Activated CD8-positive, alpha-beta memory T cell treated with anti-CD3 and anti-CD28 coated beads for 1 hour (primary cell): ENCODE measurements at places on chromosomes 11 and 22.

- peak; percentile 69 for DNase-seq
These were observed at the start of gene GSTP1 for GRCh38 chr11:67583247-67584204. Gene GSTP1, plus strand, starts transcription at chr11:67583812. Its CDS starts 32 bp downstream, at chr11:67583844.

GRCh38 chr11:76513654-76514034 lies 68.8 kb downstream of the EMSY start:
- DNase-seq: no peak

DNA sequence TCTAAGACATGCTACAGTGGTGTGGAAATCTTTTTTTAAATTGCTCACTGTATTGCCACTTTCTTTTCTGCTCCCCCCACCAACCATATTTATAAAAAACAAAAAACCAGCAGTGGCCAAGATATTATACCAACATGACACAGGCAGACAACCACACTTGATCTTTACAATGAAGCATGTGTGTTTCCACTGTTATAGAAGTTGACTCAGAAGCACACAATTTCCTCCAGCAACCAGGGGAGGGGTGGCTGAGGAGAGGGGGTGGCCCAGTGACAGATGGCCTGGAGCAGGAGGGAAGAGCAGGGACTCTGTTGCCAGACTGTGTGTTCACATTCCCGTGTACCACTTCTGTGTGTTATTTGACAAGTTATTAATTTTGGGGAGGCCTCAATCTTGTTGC lies 14.8 kb downstream of the CD59 start:
- no peak for DNase-seq

DNA sequence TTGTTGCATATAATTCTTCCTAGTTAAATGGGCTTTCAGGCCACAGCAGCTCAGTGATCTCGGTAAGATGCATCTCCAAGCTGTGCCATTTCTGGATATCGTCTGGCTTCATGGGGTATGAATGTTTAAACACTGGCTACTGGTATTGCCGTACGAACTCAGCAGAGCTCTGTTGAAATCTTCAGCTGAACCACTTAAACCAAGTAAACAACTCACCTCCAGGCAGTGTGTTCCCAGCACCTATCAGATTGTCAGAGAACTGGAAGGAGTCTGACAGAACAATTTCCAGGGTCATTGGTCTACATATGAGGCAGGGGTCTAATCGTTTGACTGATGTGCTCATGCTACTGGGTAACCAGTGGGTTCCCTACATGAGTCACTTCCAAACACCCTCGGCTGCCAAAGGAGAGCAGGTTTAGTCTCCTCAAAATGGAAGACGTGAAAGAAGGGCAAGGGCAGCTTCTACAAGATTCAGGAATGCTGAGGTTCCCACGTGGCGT lies 93.2 kb upstream of the BMAL1 start:
- no peak for DNase-seq

DNA sequence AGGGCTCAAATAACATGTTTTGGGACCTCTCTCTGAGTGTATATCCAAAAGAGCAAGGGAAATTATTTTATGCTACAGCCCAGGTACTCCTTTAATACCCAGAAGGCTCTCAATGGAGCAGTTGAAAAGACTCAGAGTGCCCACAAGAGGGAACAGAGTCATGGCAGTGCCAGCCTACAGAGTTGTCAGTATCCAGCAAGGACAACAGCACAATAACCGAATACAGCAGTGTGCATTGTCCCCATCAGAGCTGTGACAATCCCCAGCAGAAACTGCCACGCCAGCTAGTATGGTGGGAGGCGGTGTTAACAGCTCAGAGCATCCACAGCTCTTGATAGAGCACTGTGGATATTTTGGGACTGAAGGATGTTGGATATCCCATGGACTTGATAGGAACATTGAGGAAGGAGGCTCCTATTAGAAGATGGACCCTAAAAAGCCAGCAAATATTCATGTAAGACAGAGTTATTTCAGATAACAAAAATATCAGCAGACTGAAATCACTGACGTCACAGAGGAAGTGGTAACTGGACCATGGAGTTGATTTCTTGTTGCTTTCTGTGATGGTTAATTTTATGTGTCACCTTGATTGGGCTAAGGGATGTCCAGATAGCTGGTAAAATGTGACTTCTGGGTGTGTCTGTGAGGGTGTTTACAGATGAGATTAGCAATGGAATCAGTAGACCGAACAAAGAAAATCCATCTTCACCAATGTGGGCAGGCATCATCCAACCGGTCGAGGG lies 17.7 kb upstream of the PAFAH1B2 start:
- DNase-seq: no peak

GRCh38 chr22:32754413-32755041 lies 47.0 kb upstream of the TIMP3 start:
- no peak for DNase-seq

DNA sequence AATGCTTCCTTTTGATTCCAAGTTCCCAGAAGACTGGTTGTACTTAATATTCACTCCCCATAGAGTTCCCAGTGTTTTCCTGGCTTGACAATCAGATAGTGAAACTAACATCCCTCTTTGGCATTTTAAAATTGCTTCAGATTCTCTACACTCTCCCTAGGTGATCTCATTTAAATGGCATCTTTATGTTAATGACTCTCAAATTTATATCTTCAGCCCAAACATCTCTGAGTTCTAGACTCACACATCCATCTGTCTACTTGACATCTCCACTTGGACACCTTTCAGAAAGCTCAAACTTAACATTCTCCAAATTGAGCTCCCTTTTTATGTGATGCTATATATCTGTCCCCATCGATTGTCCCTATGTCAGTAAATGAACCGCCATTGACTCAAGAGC lies 232.0 kb downstream of the NTM start:
- DNase-seq: no peak

DNA sequence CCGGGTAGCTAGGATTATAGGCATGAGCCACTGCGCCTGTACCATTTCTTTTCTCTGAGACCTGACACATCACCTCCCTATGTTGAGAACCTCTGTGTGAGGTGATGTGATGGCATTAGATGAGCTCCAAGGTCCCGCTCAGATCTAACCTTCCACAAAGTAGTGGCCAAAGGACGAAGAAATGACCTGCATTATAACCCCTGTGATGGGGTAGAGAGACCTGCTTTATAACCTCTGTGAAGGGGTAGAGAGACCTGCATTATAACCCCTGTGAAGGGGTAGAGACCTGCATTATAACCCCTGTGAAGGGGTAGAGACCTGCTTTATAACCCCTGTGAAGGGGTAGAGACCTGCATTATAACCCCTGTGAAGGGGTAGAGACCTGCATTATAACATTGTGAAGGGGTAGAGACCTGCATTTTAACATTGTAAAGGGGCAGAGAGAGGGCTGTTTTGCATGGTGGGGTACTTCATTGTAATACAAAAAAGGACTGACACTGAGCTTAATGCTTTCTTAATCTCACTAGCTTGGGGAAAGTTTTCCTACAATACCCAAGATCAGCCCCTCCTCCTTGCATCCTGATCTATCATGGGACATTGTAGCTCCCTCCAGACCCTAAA lies 8.5 kb downstream of the MIEF1 start:
- DNase-seq: no peak

DNA sequence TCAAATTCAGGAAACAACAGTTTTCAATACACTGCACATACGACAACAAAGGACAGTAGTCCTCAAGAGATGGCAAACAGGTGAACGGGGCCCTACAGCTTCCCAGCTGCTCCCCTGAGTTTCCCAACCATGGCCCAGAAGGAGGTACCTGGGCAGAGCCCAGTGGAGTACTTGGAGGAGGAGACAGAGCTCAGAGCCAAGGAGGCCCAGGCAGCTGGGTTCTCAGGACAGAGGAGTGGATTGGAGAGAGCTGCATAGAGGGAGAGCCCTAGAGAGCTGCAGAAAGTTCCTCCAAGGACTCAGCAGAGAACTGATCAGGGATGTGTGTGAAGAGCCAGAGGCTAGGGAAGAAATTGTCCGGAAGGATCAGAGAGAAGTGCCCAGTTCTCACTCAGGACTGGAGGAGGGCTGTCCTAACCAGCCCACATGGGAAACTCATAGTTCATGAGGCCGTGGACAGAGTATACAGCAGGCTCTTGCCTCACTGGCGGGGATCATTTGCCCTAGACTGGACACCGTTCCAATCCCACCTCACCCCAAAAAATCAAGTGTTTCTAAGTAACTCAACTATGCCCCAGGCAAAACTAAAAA lies 7.6 kb upstream of the ASCL2 start:
- DNase-seq: no peak

- DNase-seq: no peak
These were observed 26.7 kb downstream of the ASCC2 start for GRCh38 chr22:29811377-29811776.

DNA sequence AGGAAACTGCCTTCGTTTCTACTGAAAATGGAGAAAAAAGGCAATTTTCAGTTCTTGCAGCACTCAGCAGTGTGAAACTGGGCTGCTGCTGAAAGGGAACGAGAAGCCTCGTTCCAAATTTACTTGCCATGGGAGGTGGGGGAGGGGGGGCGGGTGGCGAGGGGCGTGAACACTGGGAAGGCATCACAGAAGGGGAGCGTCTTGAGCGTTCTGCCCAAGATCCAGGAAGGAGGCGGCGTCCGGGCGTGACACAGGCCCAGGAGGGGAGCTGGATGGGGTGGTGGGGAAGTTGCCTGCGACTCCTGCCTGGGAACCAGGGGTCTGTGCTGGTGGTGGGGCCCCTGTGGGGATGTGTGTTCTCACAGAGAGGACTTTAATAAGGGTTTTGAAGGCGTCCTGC lies 213.5 kb downstream of the CTTN start:
- DNase-seq: no peak

- DNase-seq: no peak
These were observed 271.2 kb downstream of the DLG2 start for GRCh38 chr11:85355921-85356320.
